CD4-positive, alpha-beta memory T cell (primary cell): ENCODE measurements at places on chromosomes 7 and 10. TPM values are rescaled to one million over a fixed set of nuclear protein-coding genes. Genes with fewer than 3 reads are reported as not detected.

Gene GNAT3
- polyA plus RNA-seq, result not detected

Gene PSD
- polyA plus RNA-seq, result 2.1 TPM

Gene PHYHIPL
- polyA plus RNA-seq, result not detected

Gene TRPV5
- polyA plus RNA-seq, result not detected

Gene PRKAR2B
- polyA plus RNA-seq, result 0.39 TPM

Gene ABCF2
- 37.3 TPM for polyA plus RNA-seq

Gene A1CF
- not detected for polyA plus RNA-seq

Gene FAM237B
- not detected for polyA plus RNA-seq

Gene PCLO
- polyA plus RNA-seq, result not detected

Gene PALD1
- polyA plus RNA-seq, result not detected

Gene SH2D4B
- not detected for polyA plus RNA-seq

Gene LOXL4
- not detected for polyA plus RNA-seq

Gene GPER1
- not detected for polyA plus RNA-seq

Gene PTPRE
- 13.5 TPM for polyA plus RNA-seq
